ENCODE measurements at places on chromosomes 6 and 20.

DNA sequence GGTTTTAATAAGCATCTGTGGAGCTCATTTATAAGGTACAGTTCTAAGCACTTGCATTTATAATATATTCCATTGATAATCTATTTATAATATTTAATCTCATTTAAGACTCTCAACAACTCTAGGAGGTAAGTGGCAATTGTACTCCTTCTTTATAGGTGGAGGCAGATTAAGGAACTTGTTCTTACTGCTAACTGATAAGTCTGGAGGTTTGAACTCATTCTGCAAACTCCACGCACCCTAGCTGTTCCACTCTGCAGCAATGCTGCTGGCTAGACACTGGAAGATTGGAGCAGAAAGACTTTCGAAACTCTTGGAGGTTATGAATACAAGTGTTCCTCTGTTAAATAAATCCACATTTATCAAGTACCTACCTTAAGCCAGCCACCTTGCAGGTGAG is 793 bp upstream of the HDAC2 start:
- no peak for DNase-seq

DNA sequence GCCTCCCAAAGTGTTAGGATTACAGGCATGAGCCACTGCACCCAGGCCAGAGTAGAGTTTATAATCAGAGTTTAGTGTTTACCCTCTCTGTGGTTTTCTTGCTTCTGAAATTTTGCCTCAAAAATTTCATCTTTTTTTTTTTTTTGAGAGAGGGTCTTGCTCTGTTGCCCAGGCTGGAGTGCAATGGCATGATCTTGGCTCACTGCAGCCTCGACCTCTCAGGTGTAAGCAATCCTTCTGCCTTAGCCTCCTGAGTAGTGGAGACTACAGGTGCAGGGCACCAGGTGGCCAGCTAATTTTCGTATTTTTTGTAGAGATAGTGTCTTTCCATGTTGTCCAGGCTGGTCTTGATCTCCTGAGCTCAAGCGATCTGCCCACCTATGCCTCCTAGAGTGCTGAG is 28.7 kb downstream of the TPX2 start:
- no peak for DNase-seq

GRCh38 chr20:25283221-25283951 is 35.5 kb downstream of the PYGB start:
- no peak for DNase-seq

DNA sequence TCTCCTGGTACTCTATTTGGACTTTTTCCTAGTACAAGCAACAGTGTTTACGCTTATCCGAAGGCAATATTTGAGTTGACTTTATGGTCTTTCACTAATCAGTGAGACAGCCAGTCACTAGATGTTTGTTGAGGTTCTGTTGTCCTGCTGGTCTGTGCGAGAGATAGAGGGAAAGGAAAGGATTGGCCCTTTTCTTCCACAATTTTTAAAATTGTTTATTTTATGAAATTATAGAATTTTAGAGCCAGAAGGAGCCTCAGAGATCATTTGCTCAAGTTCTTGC is 44.4 kb downstream of the MAP3K4 start:
- no peak for DNase-seq

- no peak for DNase-seq
Observed at GRCh38 chr6:29547573-29547972, 12.0 kb downstream of the UBD start.

DNA sequence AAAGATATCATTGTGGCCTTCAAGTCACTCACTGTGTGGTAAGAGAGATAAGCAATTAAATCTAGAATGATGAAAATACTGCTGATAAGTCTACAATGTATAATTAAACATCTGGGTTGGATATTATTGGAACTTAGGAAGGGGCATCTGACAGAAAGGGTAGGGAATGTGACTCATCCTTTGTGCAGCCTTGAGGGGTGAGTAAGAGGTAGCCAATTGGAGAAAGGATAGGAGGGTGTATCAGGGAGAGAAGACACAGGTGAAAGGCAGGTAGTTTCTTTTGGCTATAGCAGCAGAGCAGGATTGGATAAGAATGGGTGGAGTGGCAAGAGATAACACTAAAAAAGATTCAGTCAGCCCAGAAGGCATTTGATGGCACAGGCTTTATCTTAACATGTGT is 182.0 kb downstream of the COL21A1 start:
- no peak for DNase-seq

GRCh38 chr20:45893831-45894230 is 2.7 kb downstream of the CTSA start:
- no peak for DNase-seq

GRCh38 chr6:138818496-138819194 is 22.8 kb downstream of the ECT2L start:
- no peak for DNase-seq

DNA sequence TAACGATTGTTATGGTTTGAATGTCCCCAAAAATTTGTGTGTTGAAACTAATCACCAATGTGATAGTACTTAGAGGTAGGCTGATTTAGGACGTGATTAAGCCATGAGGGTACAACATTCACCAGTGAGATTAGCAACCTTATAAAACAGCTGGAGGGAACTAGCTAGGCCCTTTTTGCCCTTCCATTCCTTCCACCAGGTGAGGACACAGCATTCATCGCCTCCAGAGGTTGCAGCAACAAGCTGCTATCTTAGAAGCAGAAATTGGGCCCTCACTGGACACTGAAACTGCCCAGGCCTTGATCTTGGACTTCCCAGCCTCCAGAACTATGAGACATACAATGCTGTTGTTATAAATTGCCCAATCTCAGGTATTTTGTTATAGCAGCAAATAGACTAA is 340.7 kb upstream of the JARID2 start:
- no peak for DNase-seq

GRCh38 chr6:108851756-108852155 is 3.5 kb downstream of the ARMC2 start:
- DNase-seq, result no peak

- DNase-seq, result no peak
Observed at GRCh38 chr20:8678098-8678776, 390.6 kb upstream of the PLCB4 start.

DNA sequence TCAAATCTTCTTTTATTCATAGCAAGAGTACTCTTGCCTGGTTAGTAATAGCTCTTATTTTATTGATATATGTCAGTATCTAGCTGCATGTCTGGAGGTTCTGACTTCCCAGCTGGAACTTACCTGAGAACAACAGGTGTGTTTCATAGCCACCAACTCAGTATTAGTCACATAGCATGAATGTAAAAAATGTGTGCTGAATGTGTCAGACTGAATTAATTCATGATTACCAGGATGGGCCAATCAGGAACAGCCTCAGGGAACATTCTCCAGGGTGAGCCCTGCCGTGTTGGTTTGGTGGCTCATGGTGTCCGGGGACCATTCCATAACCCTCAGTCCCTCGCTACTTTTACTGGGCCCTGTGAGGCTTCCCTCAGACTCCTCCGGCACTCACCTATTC is 99.7 kb downstream of the TULP4 start:
- DNase-seq, result no peak

DNA sequence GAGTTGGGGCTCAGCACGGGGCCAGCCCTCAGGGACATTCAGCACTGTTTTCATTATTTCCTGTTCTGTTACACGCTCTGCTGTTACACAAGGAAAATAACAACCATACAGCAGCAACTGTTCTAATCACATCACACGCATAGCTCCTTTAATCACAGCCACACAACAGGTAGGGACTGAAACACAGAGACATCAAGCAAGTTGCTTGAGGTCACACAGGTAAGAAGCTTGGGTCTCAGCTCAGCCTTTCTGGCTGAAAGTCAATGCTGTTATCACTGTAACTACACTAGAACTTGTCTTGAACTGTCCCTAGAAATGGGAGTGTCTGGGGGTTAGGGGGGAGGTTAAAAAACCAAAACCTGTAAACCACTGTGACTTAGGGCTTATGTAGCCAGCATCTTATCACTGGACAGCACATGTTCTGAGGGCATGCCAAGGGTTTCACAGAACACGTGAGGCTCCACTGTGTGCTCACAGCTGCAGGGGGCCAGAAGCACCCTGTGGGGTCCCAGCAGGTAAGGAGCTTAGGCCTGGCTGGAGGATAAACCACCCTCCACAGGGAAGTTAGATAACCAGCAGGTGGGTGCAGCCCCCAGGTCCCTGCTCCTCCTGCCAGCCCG is 146.0 kb downstream of the EYA2 start:
- no peak for DNase-seq

DNA sequence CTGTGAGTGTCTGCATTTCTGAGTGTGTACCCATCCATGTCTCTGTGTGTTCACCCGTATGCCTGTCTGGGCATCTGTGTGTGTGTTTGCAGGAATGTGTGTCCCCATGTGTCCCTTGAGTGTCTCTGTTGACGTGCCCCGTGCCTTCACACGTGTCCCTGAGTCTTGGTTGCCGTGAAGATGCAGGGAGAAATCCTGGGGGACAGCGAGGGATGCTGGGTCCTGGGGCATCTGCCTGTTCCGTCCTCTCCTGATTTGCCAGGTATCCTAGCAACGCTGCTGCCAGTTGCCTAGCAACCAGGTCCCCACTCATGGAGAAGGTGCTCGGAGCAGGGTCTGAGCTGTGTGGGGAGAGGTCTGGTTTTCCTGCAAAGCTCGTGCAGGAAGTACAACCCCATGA is 6.0 kb upstream of the LKAAEAR1 start:
- no peak for DNase-seq

DNA sequence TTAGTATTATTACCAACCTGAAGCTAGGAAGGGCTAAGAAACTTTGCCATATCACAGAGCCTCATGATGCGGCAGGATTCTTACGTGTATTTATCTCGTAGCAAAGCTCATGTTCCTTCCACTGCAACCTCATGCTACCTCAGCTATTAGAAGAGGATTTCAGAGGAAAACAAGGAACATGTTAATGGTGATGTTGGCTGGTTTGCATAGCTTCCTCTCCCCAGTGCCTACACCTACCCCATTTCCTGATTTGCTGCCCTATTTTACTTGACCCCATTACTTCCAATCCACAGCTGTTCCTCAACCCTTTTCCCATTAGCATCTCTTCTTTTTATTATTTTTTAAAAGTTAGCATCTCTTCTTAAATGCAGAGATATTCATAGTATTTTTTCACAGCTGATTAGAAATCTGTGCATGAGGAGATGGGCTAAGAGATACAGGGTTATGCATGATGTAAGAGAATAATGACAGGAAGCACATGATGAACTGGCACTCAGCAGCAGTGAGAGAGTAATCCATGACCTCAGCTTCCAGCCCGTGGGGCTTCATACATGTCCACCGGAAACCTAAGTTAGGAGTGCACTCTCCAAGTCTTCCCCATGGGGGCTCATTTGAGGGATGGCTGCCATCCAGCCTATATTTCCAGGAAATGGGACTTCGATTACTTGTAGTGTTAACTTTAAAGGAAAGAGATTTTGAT is 106.1 kb upstream of the ASF1A start:
- no peak for DNase-seq

- DNase-seq, result no peak
Observed at GRCh38 chr6:11042025-11042749, 1.9 kb downstream of the ELOVL2 start.

GRCh38 chr6:25085756-25086155 is 150.0 kb upstream of the RIPOR2 start:
- DNase-seq, result no peak

DNA sequence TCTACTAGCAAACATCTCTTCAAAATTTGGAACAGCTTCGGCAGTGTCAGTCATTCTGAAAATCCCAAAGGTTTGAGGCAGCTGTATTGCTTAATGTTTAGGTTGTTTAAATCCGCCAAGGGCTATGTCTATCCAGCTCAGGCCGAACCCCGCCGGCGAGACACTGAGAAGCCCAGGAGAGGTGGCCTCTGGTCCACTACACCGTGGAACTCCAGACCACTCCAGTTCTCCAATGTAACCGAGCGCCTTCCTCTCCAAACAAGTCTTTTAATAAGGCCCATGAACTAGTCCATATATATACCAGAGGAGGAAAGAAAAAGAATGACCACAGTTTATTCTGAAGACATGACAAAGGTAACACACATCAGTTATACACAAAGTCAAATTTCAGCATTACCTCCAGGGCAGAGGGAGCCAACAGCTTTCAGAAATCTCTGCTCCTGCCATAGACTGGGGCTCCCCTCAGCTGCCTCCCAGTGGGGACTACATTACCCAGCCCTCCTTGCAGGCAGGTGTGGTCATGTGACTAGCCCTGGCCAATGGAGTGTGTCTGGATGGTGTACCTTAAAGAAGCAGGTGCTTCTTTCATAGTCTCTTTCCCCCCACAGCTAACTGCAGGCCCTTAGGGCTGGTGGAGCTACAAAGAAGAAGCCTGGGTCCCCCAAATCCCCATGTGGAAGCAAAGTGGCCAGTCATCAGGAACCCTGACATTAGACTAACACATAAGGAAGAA is at the start of gene RAMACL:
RAMACL (minus strand) TSS at position 255 of the 733 bp plus-strand sequence; CDS start at position 54, 201 bp downstream.
- DNase-seq, result no peak

DNA sequence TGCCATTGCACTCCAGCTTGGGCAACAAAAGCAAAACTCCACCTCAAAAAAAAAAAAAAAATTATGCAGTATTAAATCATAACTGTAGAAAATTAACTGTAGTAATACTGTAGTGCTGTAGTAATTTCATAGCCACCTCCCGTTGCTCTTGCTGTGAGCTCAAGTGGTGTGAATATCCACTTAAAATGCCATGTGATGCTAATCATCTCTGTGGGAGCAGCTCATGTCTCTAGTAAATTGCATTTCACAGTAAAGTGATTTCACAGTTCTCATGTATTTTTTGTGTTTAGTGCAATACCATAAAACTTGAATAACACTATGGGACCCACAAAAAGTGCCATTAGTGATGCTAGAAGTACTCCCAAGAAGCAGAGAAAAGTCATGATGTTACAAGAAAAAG is 14.4 kb upstream of the FAM217A start:
- DNase-seq, result no peak

GRCh38 chr6:116363759-116364158 is 7.0 kb upstream of the DSE start:
- no peak for DNase-seq

DNA sequence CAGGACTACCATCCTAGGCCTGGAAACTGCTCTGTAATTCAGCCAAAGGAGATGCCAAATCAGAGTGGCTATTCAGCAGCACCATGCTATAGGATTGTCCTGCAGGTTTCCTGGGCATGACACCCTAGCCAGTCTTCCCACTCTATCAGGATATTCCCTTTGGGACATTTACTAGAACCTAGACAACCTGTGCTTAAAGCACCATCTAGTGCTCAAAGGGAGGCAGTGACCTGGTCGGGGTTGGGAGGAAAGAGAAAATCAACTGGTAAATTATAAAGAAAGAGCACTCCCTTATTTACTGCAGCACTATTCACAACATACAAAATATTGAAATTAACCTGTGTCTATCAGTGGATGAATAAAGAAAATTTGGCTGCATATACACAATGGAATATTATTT is 67.2 kb upstream of the SMLR1 start:
- DNase-seq, result no peak

DNA sequence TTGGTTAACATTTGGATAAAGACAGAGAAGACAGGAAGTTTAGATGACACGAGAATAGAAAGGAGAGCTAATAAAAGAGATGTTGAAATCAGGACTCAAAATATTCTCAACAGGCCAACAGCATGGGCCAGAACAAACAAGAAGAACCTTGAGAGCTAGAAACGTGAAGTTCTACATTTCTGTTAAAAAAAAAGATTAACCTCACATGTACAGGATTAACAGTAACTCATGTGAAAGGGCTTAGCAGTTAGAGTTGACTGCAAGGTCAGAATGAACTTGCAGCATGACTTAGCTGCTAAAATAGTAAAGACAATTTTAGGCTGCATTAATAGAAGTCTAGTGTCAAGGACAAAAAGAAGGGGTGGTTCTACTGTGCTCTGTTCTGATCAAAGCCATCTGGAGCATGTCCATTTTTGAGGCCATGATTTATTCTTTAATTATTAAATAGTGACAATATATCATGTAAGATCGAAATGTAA is 331.1 kb upstream of the HSF2 start:
- DNase-seq, result no peak

- no peak for DNase-seq
Observed at GRCh38 chr6:11908436-11909105, 103.5 kb upstream of the HIVEP1 start.
